ENCODE measurements at places on chromosomes 6 and 20. TPM values are rescaled to one million over a fixed set of nuclear protein-coding genes. Genes with fewer than 3 reads are reported as not detected.

Gene NOTCH4
- 5.0 TPM for total RNA-seq

Gene FIG4
- total RNA-seq: 42.9 TPM

- no peak for DNase-seq
Measured at GRCh38 chr6:139337830-139338229, 36.6 kb downstream of the CITED2 start.

DNA sequence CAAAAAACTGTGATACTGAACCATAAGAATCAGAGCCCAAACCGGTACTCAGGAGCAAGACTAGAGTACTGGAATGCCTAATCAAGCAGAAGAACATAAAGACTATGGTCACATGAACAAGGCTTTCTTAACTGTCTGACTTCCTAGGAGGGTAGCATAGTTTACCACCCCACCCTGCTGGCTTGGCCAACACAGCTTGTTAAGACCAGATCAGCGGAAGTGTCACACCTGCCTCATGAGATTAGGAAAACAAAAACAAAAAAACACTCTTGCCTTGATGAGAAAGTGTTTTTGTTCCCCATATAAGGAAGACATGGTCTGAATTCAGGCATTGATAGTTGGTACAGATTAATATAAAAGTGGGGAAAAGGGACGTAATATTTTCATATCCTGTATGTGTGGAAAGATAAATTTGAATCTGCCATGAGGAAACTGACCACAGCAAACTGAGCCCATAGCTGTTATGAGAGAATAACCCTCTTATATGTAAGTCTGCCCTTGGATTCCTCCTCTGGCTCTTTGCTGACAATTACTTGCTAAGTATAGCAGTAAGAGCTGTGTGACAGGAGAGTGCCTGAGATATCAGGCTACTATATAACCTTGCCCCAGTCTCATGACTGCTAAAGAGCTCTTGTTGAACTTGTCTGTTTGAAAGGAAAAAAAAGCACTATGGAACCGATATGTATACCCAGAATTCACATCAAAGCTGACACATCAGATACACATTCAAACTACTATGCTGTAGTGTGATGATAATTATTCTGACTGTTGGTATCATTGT lies 197.1 kb downstream of the EPHA7 start:
- DNase-seq: no peak

Gene BPIFB1
- not detected for total RNA-seq

DNA sequence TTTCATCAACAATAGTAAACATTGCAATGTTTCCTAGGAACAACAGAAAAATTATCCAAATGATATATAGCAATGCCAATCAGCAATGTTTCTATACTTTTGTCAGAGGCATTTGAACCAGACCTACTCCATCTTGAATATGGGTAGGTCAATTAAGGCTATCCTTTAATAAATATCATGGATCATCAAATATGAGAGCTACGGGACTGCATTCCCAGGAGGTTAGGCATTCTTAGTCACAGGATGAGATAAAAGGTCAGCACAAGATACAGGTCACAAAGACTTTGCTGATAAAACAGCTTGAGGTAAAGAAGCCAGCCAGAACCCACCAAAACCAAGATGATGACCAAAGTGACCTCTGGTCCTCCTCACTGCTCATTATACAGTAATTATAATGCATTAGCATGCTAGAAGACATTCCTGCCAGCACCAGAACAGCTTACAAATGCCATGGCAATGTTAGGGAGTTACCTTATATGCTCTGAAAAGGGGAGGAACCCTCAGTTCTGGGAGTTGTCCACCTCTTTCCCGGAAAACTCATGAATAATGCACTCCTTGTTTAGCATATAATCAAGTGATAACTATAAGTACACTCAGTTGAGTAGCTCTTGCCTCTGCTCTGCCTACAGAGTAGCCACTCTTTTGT lies 8.6 kb upstream of the SERPINB6 start:
- DNase-seq: no peak

Data from occipital lobe (tissue), 3 donors.